ENCODE measurements at places on chromosomes 4 and X. TPM values are rescaled to one million over a fixed set of nuclear protein-coding genes. Genes with fewer than 3 reads are reported as not detected.

VCX gene
- total RNA-seq, result not detected

PITX2 gene
- total RNA-seq, result 0.13 TPM

FGF2 gene
- total RNA-seq, result 0.25 TPM

CAPN6 gene
- total RNA-seq, result not detected

GAGE1 gene
- not detected for total RNA-seq

GAGE2A gene
- not detected for total RNA-seq

PNMA6F gene
- total RNA-seq, result not detected

RENBP gene
- total RNA-seq, result 12.1 TPM

MID1 gene
- total RNA-seq, result not detected

SH2D1A gene
- 58.3 TPM for total RNA-seq

FRG2 gene
- not detected for total RNA-seq

PRDX4 gene
- total RNA-seq, result 35.0 TPM

HEPH gene
- not detected for total RNA-seq

GAGE12E gene
- not detected for total RNA-seq

DDX53 gene
- not detected for total RNA-seq

SHROOM3 gene
- total RNA-seq, result not detected

RHOXF2B gene
- not detected for total RNA-seq

UGT2B17 gene
- not detected for total RNA-seq

PAGE2 gene
- total RNA-seq, result not detected

PLS3 gene
- total RNA-seq, result 0.63 TPM

GPR173 gene
- total RNA-seq, result not detected

ARHGAP36 gene
- not detected for total RNA-seq

PNMA6A gene
- total RNA-seq, result 0.20 TPM

CSTF2 gene
- total RNA-seq, result 33.3 TPM

HERC5 gene
- 92.5 TPM for total RNA-seq

MTMR8 gene
- 5.7 TPM for total RNA-seq

IBSP gene
- not detected for total RNA-seq

Data from activated CD4-positive, alpha-beta memory T cell treated with anti-CD3 and anti-CD28 coated beads, Interleukin-2, amount 10 ng/mL, durations not matched to agents 7 days and 5 days (primary cell).